Left lung (tissue), 14 donors: ENCODE measurements at places on chromosomes 7 and 10. TPM values are rescaled to one million over a fixed set of nuclear protein-coding genes. Genes with fewer than 3 reads are reported as not detected.

ACBD7 gene
- total RNA-seq = 0.21 TPM

- peaks cover 10% of the 10 kb centered on the region for H3K4me1 ChIP-seq
- no peak for DNase-seq
- peaks cover 24% of the 10 kb centered on the region for H3K36me3 ChIP-seq
Measured at GRCh38 chr7:47951374-47951773, 3.1 kb upstream of the PKD1L1 start.

- H3K27me3 ChIP-seq = peaks cover 56% of the 10 kb centered on the region
- H3K4me1 ChIP-seq = no peaks in the 10 kb centered on the region
- no peak overlapping the region for H3K4me3 ChIP-seq
- H3K36me3 ChIP-seq = no peaks in the 10 kb centered on the region
Measured at GRCh38 chr10:131269776-131270460, 41.6 kb downstream of the TCERG1L start.

DNA sequence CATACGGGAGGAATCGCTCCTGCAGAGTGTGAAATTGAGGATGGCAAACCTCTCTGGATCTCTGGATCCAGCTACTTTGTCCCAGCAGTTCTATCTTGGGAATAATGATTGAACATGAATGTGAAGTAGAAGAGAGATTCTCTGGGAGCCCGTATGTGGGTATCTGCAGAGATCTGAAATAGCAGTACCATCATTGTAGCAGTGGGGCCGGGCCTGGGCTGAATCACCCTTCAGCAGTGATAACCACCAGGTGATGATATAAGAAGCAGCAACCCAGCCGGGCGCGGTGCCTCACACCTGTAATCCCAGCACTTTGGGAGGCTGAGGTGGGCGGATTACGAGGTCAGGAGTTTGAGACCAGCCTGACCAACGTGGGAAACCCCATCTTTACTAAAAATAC is 51.9 kb downstream of the SKIDA1 start:
- H3K27ac ChIP-seq = no peak overlapping the region
- H3K4me1 ChIP-seq = no peaks in the 10 kb centered on the region
- no peak overlapping the region for H3K4me3 ChIP-seq
- no peaks in the 10 kb centered on the region for H3K27me3 ChIP-seq
- no peak for DNase-seq

- no peak for DNase-seq
Measured at GRCh38 chr7:125355899-125356298, 426.3 kb upstream of the POT1 start.

DNA sequence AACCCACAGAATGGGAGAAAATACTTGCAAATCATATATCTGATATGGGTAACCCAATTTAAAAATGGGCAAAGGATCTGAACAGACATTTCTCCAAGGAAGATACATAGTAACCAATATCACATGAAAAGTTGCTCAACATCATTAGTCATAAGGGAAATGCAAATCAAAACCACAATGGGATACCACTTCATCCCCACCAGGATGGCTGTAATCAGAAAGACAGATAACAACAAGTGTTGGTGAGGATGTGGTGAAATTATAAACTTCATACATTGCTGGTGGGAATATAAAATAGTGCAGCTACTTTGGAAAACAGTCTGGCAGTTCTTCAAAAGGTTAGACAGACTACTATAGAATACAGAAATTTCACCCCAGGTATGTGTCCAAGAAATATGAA is 19.3 kb downstream of the AOC1 start:
- no peak overlapping the region for H3K4me3 ChIP-seq
- H3K27ac ChIP-seq = no peak overlapping the region
- no peaks in the 10 kb centered on the region for H3K36me3 ChIP-seq
- H3K27me3 ChIP-seq = no peaks in the 10 kb centered on the region

GRCh38 chr7:50436133-50436806 is 13.9 kb downstream of the FIGNL1 start:
- DNase-seq = no peak
- H3K27ac ChIP-seq = no peak overlapping the region
- H3K4me3 ChIP-seq = no peak overlapping the region

- DNase-seq = no peak
- no peaks in the 10 kb centered on the region for H3K36me3 ChIP-seq
- no peaks in the 10 kb centered on the region for H3K4me1 ChIP-seq
- no peak overlapping the region for H3K27ac ChIP-seq
- no peaks in the 10 kb centered on the region for H3K27me3 ChIP-seq
Measured at GRCh38 chr10:33965795-33966581, 631.5 kb upstream of the NRP1 start.

- H3K36me3 ChIP-seq = no peaks in the 10 kb centered on the region
- H3K4me1 ChIP-seq = no peaks in the 10 kb centered on the region
Measured at GRCh38 chr10:24962995-24963394, 10.6 kb upstream of the PRTFDC1 start.

GRCh38 chr7:5681979-5682546 is 99.4 kb downstream of the RNF216 start:
- H3K4me3 ChIP-seq = no peak overlapping the region
- DNase-seq = no peak
- no peak overlapping the region for H3K27ac ChIP-seq
- peaks cover 22% of the 10 kb centered on the region for H3K36me3 ChIP-seq

- DNase-seq = no peak
- peaks cover 96% of the 10 kb centered on the region for H3K27me3 ChIP-seq
- H3K4me1 ChIP-seq = peaks cover 13% of the 10 kb centered on the region
- no peaks in the 10 kb centered on the region for H3K36me3 ChIP-seq
Measured at GRCh38 chr10:8037199-8037801, 17.2 kb upstream of the GATA3 start.

GRCh38 chr10:86461963-86462804 is 59.4 kb downstream of the WAPL start:
- DNase-seq = no peak
- no peaks in the 10 kb centered on the region for H3K4me1 ChIP-seq
- H3K4me3 ChIP-seq = no peak overlapping the region
- H3K36me3 ChIP-seq = no peaks in the 10 kb centered on the region

GRCh38 chr10:6756716-6757115 is 176.6 kb upstream of the PRKCQ start:
- H3K4me1 ChIP-seq = no peaks in the 10 kb centered on the region
- H3K36me3 ChIP-seq = no peaks in the 10 kb centered on the region
- no peak overlapping the region for H3K27ac ChIP-seq
- H3K4me3 ChIP-seq = no peak overlapping the region
- H3K27me3 ChIP-seq = peaks cover 31% of the 10 kb centered on the region
